Glutamatergic neuron (in vitro differentiated cells): ENCODE measurements at places on chromosomes 2 and 18.

DNA sequence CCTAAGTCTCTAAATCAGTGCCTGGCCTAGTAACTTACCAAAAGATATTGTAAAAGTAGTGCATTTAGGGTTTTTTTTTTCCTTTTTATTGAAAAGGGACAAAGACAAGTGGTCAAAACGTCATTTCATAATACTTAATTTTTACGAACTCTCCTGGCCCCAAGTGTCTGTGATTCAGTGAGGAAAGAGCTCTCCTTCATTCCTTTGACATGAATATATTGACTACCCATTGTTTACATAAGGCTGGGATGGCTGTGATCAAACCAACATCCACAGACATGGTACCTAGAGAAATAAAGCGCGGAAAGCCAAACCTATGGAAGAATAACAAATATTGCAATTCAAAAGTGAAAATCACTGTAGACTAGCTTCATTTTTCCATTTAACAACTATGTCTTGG, 198.4 kb downstream of the BABAM2 start:
- no peak for DNase-seq

DNA sequence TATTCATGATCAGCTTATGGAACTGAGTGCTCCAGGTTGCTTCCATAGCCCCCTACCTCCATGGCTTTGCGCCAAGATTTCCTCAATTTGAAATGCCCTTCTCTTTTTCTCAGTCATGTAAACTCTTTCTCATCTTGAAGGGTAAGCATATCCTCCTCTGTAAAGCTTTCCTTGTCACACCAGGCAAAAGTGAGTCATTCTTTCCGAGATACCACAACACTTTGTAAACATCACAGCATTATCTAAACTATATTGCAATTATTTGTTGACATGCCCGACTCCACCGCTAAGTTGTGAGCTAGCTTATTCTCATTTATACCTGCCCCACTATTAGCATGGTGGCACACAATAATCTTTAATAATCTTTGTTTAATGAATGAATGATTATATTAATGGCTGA, 419.5 kb upstream of the CHST9 start:
- DNase-seq: no peak

- no peak for DNase-seq
Measured at GRCh38 chr2:75707901-75708300, 2.8 kb downstream of the GCFC2 start.

- no peak for DNase-seq
Measured at GRCh38 chr2:118351796-118352195, 263.5 kb downstream of the INSIG2 start.

DNA sequence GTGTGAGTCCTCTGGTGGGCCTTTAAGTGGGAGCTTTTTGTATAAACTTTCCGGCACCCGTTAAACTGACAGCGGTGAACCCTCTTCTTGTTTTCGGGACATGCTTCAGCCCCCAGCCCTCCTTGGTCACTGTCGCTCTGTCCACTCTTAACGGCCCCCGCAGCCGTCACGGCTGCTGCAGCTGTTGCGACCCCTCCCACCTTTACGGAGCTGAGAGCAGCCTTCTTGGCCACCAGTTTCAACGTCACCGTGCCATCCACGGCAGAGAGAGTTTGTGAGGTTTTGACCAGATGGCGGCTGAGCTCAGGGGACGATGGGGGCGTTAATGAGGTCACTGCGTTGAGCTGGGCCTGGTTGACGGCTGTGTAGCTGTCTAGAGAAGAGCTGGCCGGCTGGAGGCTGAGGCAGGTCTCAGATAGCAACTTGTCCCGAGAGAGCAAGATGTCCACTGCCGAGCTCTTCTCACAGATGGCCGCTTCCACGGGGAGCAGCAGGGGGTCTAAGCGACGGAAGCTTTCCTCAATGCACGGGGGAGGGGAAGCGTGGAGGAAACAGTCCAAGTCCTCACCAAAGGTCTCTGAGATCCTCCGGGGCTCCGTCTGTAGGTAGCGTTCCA, 41.9 kb downstream of the KLF7 start:
- DNase-seq: peak; percentile 87

GRCh38 chr2:29450596-29451222, 335.5 kb downstream of the CLIP4 start:
- DNase-seq: no peak

- DNase-seq: peak; percentile 67
Measured at GRCh38 chr2:108182489-108182888, 57.3 kb upstream of the SULT1C3 start.

GRCh38 chr2:130393318-130393910, 37.6 kb downstream of the PTPN18 start:
- DNase-seq: no peak

- no peak for DNase-seq
Measured at GRCh38 chr2:97928591-97928990, 67.2 kb downstream of the TMEM131 start.

GRCh38 chr18:8615397-8616027, 6.3 kb downstream of the RAB12 start:
- no peak for DNase-seq

GRCh38 chr18:71554686-71555085, 989.5 kb downstream of the CBLN2 start:
- DNase-seq: no peak

DNA sequence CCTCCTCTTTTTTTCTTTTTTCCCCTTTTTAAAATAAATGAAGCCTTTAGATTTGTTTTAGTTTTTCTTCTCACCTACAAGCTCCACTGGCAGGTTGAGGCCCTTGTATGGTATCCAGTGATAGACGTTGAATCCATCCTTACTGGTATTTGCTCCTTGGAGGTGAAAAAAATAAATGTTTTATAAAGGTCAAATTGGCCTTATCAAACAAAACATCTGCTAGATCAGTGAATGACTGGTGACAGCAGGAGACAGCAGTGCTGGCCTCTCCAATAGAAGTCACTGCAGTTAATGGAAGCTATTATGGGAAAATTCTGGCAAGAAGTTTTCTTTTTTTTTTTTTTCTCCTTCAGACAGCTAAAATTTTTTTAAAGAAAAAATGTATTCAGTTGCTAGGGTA, 12.6 kb upstream of the SP9 start:
- DNase-seq: no peak

GRCh38 chr2:138716183-138716582, 64.0 kb downstream of the NXPH2 start:
- DNase-seq: no peak

DNA sequence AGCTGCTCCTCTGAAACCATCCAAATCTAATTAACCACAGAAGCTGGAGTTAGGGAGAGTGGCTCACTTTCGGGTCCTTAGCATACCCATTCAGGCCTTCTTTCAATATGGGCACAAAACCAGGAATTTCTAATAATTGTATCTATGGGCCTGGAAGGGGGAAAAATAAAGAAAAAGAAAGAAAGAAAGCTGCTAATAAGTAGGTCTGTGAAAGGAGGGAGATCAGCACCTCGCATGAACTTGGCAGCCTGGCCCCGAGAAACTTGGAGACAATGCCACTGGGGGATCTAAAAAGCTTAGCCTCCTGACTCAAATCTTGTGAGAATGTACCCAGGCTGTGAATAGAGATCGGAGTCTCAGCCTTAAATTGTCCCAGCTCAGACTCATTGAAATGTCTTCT, 252.1 kb upstream of the SLC14A2 start:
- no peak for DNase-seq

GRCh38 chr2:183079139-183079775, 710 bp downstream of the DUSP19 start:
- no peak for DNase-seq

- DNase-seq: no peak
Measured at GRCh38 chr2:225137971-225138370, 95.7 kb upstream of the DOCK10 start.

DNA sequence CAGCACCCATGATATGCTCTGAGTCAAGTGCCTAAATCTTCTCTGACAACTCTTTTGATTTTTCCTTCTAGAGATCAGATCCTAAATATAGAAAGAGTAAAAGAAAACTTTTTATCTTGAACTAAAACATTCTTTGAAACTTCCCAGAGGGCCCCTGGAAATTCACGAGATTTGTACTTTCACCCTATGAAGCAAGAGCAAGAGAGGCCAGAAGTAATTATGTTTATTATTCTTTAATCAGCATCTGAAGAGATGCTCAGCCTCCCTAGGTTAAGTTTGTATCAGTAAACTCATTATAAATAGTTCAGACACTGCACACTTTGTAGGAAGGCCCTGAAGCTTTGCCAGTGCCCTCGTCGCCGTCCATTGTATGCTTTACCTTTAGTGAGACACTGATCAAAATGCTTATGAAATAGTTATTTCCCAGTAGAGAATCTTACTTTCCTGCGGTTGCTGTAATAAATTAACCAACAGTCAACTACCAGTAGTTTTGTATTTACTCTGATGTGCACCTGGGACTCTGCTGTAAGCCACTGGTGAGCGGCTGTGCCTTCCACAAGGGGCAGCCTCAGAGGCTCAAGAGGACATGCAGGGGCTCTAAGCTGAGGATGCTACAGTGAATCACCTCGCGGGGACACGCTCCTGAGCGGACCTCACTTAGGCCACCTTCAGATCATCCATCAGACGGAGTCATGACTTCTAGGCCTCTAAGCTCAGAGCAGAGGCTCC, 71.9 kb downstream of the BIN1 start:
- no peak for DNase-seq

DNA sequence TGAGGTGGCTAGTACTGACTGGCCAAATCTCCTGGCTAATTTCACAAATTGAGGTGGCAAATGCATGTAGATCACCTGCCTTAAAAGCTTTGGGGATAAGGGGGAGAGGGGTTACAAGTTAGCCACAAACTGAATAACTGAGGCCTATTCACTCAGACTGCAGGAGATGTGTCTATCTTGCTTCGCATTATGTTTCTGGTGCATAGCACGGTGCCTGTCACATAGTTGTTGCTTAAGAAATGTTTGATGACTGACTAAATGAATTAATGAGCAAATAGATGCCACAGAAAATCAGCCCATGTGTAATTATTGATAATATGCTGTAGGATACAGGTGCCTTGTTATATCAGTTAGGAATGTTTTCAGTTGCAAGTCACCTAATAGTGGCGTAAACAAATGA, 12.5 kb upstream of the SLC40A1 start:
- DNase-seq: no peak

- no peak for DNase-seq
Measured at GRCh38 chr18:46302528-46303485, 198.6 kb downstream of the HAUS1 start.

GRCh38 chr2:17709897-17710296, 43.7 kb downstream of the SMC6 start:
- no peak for DNase-seq

DNA sequence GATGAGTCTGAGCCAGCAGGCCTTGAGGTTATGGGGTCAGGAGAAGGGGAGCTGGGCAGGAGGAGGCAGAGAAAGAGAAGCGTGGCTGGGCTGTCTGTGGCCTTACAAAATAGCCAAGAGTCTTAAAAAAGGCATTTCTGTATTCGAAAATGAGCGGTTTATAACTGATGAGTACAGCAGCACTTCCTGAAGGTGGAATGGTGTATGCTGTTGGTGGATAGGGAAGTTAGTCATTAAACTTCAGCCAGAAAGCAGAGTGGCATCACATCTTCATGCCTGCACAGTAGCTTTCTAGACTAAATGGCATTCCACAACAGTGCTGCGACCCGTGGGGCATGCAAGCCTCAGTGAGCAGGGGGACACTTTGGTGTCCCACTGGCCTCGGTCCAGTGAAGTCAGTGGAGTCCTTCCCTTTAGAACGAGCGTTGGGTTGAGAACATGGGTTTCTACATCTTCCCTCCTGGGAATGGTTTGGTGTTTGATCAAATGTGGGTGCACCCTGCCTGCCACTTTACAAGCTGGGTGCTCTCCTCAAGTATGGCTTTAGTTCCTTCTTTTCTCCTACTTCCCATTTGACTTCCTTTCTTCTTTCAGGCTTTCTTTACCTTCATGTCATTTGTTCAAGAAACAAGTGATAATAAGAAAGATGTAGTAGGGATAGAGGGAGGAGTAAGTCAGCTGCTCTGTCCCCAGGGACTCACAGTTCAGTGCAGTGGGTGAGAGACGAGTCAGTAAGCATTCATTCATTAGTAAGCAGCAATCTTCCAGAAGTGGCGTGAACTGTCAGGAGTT, 96.3 kb downstream of the ARMC9 start:
- DNase-seq: no peak

- no peak for DNase-seq
Measured at GRCh38 chr18:68847219-68847837, 49.4 kb downstream of the CCDC102B start.

DNA sequence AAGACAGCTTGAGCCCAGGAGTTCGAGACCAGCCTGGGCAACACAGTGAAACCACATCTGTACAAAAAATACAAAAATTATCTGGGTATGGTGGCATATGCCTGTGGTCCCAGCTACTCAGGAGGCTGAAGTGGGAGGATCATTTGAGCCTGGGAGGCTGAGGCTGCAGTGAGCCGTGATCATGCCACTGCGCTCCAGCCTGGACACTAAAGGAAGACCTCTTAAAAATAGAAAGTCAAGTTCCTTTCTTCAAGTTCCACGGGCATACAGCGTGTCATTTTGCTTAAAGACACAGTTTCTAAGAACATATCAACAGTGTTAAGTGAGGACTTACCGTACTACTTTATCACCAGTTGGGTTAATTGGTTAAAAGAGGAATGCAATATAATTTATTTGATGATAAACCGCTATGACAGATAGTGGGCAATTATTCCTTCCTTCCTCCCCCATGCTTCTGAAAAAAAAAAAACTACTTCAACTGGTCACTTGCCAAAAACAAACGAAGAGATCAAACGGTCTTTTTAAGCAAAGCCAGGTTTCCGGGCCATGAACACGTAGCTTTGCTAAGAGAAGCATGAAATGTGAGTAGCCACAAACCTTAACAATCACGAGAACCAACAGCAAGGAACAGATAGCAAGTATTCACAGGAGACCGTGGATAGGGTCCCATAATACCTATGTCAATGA, 21.4 kb downstream of the AP1S3 start:
- no peak for DNase-seq

GRCh38 chr2:188973641-188974040, 532 bp upstream of the COL3A1 start:
- no peak for DNase-seq

DNA sequence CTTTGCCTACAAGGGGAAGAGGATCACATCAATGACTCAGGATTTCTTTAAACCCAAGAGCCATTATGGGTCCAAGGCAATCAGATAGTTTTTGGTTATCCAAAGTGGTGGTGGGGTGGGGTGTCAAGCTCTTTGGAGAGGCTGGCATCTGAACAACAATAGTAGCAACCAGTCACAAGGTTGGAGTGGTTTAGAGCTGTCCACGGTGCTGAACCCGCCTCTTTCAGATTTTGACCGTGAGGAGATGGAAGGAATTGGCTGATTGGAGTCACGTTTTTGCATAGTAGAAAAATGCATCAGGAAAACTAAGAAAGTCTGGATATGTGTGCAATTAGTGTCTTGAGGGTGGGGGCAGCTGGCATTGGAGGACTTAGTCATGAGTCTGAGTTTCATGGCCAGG, 159.9 kb downstream of the LOXHD1 start:
- no peak for DNase-seq
